ENCODE measurements at places on chromosomes 2 and 18.

GRCh38 chr2:88707003-88707402 lies 15.5 kb downstream of the RPIA start:
- no peak for DNase-seq

- no peak for DNase-seq
These were observed 227.1 kb upstream of the LYPD1 start for GRCh38 chr2:132897111-132897510.

DNA sequence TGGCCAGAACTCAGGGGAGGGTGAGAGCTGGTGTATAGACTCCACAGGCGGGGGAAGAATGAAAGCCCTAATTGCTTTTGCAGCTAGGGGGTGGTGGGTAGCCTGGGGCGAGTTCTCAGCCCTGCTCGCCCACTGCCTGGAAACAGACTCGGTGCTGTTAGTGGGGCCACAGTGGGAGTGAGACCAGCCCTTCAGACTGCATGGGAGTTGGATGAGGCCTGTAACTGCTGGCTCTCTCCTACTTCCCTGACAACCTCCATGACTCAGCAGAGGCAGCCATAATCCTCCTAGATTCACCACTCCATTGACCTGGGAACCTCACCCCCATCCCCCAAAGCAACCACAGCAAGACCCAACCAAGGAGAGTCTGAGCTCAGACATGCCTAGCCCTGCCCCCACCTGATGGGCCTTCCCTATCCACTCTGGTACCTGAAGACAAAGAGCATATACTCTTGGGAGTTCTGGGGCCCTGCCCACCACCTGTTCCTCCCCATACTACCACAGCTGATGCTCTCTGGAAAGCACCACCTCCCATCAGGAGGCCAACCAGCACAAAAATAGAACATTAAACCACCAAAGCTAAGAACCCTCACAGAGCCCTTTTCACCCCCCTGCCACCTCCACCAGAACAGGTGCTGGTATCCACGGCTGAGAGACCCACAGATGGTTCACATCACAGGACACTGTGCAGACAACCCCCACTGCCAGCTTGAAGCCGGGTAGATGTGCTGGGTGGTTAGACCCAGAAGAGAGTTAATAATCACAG lies 226.3 kb downstream of the EIPR1 start:
- DNase-seq, result no peak

GRCh38 chr18:28193177-28193778 lies 16.3 kb upstream of the CDH2 start:
- DNase-seq, result no peak

DNA sequence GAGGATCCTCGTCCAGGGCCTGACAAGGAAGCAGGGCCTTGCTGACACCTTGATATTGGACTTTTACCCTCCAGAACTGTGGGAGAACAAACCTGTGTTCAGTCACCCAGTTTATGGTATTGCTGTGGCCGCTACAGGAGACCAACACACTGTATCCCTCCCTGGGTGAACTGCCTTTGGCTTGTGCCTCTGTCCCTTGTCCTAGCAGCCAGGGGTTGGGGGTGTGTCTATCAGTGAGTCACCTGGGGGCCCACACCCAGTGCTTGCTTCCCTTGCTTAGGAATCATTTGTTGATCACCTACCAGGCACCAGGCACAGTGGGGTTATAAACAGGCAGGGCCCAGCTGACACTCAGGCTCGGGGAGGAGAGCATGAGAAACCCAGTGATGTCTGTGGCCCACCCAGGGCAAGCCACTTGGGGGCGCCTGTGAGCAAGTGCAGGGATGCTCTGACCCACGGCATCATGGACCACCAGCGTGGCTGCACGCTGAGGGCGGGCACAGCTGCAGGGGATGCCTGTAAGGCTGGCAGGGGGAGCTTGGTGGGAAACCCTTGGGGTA lies 17.1 kb downstream of the TMEM185B start:
- no peak for DNase-seq

Data from T-helper 1 cell (primary cell).